ENCODE measurements at places on chromosomes 4 and X.

- no peak for DNase-seq
Observed at GRCh38 chrX:101484135-101484534, 1.1 kb upstream of the ARMCX4 start.

GRCh38 chr4:11741190-11741652 lies 312.5 kb upstream of the HS3ST1 start:
- no peak for DNase-seq

- DNase-seq, result no peak
Observed at GRCh38 chrX:134537179-134537955, 77.4 kb downstream of the HPRT1 start.

GRCh38 chrX:30653415-30654131 lies at the start of gene GK:
Gene GK, plus strand, starts transcription at chrX:30653423. Its CDS starts 115 bp downstream, at chrX:30653538.
- no peak for DNase-seq

- DNase-seq, result peak; percentile 47
Observed at GRCh38 chrX:1165535-1166196, 46.8 kb downstream of the CRLF2 start.

DNA sequence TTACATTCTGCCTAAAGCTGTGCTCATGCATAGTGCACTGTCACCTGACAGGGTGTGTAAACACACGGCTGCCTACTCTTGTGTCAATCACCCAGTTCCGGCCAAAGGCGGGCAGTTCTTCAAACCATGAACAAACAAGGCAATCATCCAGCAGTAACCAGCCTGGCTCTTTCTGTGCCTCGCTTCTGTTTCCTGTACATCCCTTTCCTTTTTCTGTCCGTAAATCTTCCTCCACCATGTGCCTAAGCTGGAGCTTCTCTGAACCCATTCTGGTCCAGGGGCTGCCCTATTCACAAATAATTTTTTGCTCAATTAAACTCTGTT lies 60.8 kb upstream of the CBR4 start:
- peak; percentile 25 for DNase-seq

GRCh38 chrX:113996781-113997180 lies 587.1 kb upstream of the HTR2C start:
- DNase-seq, result no peak

- DNase-seq, result no peak
Observed at GRCh38 chr4:74583757-74584156, 138.8 kb downstream of the AREG start.

DNA sequence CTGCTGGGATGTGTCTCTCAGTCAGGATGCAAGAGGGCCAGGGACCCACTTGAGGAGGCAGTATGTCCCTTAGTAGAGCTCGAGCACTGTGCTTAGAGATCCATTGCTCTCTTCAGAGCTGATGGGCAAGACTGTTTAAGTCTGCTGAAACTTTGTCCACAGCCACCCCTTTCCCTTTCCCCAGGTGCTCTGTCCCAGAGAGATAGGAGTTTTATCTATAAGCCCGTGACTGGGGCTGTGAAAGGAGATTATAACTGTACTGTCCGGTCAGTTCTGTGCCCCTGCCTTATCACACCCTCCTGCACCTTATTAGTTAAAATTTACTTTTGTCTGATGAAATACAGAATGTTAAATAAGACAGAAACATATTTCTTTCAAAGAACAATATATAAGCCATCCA lies 378.4 kb downstream of the PABPC4L start:
- no peak for DNase-seq

DNA sequence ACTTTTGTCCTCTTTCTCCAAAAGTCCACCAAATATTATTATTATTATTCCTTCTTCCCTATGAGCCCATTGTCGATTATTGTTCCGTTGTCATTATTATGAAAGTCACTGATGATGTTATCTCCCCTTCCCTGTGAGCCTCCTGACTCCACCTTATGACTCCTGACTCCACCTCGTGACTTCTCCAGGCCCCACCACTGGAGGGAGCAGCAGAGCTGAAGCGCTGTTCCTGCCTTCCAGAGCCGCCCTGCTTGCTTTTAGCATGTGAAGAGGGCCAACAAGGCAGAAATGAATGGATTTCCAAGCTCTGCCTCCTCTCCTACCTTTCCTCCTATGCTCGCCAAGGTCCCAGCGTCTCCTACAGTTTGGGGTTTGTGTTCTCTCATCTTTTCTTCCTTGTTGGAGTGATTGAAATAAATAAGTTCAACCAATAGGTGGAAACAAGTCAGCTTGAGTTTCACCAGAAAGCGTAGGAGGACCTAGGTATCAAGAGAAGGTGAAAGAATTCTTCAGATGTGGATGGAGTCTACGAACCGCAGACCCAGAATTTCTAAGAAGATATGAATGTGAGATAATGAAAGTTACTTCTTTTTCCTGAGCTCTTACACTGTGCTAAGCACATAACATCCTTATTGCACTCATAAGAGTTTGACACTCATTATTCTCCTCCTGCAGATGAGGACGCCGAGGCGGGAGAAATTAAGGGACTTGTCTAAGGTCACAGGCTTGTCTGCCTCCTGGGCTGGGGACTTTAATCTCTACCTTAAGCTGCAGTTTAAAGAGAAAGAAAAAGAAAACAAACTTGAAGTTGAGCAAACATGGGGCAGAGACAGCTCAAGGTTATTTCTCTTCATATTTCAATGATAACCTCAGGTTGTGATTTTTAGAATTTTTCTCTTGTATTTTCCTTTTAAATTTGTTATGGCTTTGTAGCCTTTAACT lies 26.1 kb downstream of the IGSF1 start:
- DNase-seq, result peak; percentile 16

DNA sequence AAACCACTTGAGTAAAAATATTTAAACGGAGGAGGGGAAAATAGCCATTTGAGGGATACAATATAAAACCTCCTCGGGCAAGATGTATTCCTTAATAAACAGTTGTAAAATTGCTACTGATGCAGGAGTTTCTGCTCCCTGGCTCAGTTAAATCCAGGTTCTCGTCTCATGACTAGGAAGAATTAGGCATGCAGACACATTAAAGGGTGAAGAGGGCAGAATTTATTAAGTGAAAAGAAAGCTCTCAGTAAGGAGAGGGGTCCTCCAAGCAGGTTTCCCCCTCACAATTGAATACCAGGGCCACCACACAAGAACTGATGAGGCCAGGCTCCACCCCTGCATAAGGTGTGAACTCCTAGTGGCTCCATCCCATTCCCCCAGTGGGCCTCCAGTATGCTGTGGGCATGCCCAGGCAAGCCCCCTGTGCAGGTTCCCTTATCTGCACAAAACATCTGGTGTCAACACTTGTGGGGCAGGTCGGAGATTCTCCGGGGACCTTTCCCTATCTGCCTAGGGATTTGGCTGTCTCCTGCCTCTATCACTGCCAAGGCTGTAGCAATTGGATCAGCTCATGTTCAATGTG lies 80.4 kb downstream of the HS6ST2 start:
- no peak for DNase-seq

- no peak for DNase-seq
Observed at GRCh38 chr4:13963601-13964000, 336.1 kb upstream of the BOD1L1 start.

DNA sequence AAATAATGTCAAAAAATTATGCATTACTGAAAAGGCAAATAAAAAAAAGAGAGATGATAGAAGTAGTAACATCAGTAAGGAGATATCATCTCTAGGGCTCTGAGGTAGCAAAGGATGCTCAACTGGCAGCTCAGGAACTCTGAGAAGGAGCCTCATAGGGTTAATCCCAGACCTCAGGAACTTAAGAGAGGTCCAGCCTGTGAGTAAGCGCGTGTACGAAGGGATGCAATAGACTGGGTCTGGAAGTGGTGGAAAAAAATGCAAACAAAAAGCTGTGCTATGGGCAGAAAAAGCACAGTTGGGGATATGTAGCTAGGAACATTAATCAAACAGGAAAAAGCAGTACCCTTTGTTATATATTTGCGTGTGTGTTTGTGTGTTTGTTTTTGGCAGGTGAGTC lies 282.0 kb downstream of the GALNTL6 start:
- DNase-seq, result no peak

DNA sequence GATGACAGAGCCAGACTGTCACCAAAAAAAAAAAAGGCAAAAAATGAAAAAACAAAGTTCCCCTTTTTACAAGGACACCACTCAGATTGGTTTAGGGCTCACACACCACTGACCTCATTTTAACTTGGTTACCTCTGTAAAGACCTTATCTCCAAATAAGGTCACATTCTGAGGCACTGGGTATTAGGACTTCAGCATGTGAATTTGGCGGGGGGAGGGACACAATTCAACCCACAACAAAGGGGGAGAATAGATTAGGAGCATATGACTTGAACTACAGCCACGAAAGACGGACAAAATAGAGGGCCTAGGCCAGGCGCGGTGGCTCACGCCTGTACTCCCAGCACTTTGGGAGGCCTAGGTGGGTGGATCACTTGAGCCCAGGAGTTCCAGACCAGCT lies 31.0 kb upstream of the ARAF start:
- no peak for DNase-seq

- no peak for DNase-seq
Observed at GRCh38 chr4:172758586-172759340, 409.8 kb upstream of the GALNT7 start.

DNA sequence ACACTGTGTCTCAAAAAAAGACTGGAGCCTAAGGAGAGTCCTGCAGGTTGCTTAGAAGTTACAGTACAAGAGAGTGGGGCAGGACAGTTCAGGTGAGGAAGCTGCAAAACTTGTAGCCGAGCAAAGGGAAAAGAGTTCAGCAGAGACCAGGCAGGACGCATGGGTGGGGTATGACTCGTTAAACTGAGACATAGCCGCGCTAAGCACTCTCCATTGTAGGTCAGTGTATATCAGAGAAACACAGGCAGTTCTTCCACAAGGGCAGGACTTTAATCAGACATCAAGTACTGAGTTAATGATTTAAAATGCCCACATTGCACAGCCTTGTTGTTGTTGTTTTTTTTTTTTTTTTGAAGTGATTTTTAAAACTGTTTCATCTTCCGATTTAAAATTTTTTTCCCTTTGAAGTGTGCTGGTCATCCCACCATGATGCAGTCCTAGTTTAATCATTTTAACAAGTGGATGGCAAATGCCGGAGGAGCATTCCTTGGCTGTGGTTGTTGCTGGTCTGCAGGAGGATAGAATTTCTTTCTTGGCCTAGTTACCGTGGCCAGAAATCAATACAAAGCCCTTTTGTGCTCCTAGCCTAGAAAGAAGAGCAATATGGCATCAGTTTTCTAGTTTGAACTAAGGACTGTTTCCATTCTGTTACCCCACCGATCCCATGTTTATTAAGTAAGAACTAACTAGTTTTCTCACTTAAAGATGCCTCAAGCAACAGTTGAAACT lies 10.3 kb downstream of the LAP3 start:
- peak; percentile 58 for DNase-seq

DNA sequence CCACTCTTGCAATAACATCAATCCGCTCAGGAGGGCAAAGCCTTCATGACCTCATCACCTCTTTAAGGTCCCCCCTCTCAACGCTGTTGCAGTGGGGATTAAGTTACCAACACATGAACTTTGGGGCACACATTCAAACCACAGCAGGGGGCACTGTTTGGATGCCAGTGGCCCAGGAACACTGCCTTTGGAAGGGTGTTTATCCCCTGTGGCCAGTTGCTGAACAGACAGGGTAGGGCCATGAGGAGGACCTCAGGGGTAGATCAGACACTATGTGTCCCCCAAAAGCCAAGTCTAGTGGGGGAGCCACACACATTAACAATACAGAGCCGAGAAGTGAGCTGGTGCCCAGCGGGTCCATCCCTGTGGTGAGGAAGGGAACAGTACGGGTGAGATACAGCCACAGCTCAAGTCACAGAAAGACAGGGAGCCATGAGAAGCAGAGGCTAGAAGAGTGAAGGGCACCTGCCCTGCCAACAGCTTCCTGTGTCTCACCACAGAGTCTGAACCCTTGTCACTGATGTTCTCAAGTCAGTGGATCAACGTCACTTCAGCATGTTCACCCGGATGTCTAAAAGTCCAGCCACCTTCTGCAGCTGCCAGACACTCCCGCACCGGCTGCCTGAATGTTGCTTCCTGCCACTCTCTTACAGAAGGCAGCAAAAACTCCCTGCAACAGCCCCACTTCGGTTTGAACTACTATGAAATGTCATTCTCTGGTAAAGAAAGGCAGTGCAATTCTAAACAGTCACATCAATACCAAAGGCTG lies 19.9 kb upstream of the MXD4 start:
- DNase-seq, result no peak

GRCh38 chr4:157655096-157655809 lies 434.7 kb downstream of the GRIA2 start:
- DNase-seq, result no peak

GRCh38 chr4:4417886-4418285 lies 31.0 kb downstream of the NSG1 start:
- no peak for DNase-seq

DNA sequence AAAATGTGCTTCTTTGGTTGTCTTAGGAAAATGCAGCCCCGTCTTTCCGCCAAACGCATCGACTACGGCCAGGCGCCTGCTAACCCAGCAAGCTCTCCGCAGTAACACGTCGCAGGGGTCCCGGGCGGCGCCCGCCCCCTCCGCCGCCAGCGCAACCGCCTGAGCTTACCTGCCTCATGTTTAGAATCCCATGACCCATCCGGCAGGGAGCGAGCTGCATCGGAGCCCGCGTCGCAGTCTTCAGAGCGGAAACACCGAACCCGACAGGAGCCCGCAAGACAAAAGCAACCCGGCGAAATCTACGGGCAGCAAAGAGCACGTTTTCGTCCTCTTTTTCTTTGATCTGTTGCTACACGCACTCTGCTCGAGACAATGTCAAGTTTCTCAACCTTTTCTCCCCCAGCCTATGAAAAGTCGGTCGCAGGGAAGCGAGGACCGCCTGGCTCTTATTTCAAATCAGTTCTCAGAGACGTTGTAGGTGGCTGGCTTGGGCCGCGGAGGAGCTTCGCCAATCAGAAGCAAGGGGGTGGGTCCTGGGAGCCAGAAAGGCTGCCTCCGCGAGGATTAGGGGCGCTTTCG lies at the start of gene MID1:
MID1 (minus strand) TSS at position 465 of the 579 bp plus-strand sequence. CDS start 53,038 bp downstream, outside the sequence.
- peak; percentile 69 for DNase-seq

GRCh38 chr4:16783119-16783518 lies 115.3 kb downstream of the LDB2 start:
- no peak for DNase-seq

GRCh38 chr4:81454499-81454898 lies 17.2 kb downstream of the RASGEF1B start:
- no peak for DNase-seq

GRCh38 chr4:6368096-6368495 lies 98.4 kb downstream of the WFS1 start:
- DNase-seq, result no peak

GRCh38 chr4:120861852-120862251 lies 60.7 kb downstream of the PRDM5 start:
- no peak for DNase-seq

GRCh38 chr4:76205476-76205875 lies 8.1 kb downstream of the SCARB2 start:
- DNase-seq, result no peak

DNA sequence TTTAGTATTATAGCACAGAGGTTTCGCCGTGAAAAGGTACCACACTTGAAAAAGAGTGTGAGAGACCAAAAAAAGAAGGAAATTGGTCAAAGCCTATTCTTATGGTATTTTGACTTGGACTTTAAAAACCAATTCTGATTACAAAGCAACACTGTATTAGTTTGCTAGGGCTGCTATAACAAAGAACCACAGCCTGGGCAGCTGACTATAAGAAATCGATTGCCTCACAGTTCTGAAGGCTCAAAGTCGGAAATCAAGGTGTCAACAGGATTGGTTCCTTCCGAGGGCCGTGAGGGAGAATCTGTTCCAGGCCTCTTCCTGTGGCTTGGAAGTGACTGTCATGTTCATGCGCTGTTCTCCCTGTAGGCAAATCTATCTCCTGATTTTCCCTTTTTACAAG lies 17.9 kb downstream of the DAPP1 start:
- no peak for DNase-seq

GRCh38 chr4:80425124-80426100 lies 89.9 kb downstream of the CFAP299 start:
- no peak for DNase-seq

All from NCI-H460 (cell line).